ENCODE measurements at places on chromosomes 1 and 21. TPM values are rescaled to one million over a fixed set of nuclear protein-coding genes. Genes with fewer than 3 reads are reported as not detected.

GRCh38 chr21:38308532-38309119 lies 51.8 kb downstream of the KCNJ15 start:
- no peak overlapping the region for H3K27ac ChIP-seq
- no peak for DNase-seq
- no peaks in the 10 kb centered on the region for H3K36me3 ChIP-seq
- H3K4me1 ChIP-seq, result no peaks in the 10 kb centered on the region
- H3K4me3 ChIP-seq, result no peak overlapping the region

DNA sequence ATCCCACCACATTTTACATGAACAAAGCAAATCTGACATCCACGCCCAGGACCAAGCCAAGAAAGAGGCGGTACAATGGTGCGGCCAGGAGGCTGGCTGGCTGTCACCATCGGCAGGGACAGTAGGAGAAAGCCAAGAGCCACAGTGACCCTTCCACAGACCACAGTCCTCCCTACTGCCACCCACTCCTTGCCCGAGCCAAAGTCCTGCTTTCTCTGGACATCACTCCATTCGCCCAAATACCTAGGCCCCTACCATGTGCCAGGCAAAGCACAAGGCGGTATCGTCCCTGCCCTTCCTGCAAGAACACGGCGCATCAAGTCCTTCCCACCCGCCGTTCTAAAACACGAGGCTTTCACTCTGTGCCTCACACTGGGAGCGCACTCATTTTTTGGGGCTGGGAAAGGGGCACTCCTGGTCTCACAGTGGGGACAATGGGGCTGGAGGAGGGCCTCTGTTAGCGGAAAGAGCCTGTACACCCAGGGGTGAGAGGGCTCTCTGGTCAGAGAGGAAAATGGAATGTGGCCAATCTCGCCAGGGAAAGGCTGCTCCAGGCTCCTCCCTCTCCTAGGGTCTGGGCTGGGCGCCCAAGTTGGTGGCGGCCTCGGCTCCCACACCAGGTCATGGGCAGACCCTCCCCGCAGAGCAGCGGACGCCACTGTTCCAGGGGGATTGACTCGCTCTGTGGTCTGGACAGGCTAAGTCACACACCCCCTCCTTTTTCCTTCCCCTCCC lies 26.5 kb downstream of the SSBP3 start:
- no peaks in the 10 kb centered on the region for H3K27me3 ChIP-seq
- H3K4me3 ChIP-seq, result no peak overlapping the region
- no peak overlapping the region for H3K27ac ChIP-seq
- no peaks in the 10 kb centered on the region for H3K36me3 ChIP-seq
- no peak for DNase-seq

- H3K36me3 ChIP-seq, result no peaks in the 10 kb centered on the region
- no peak overlapping the region for H3K4me3 ChIP-seq
- DNase-seq, result no peak
- peaks cover 21% of the 10 kb centered on the region for H3K4me1 ChIP-seq
- H3K27ac ChIP-seq, result no peak overlapping the region
Measured at GRCh38 chr1:203035111-203036000, 9.1 kb downstream of the PPFIA4 start.

DNA sequence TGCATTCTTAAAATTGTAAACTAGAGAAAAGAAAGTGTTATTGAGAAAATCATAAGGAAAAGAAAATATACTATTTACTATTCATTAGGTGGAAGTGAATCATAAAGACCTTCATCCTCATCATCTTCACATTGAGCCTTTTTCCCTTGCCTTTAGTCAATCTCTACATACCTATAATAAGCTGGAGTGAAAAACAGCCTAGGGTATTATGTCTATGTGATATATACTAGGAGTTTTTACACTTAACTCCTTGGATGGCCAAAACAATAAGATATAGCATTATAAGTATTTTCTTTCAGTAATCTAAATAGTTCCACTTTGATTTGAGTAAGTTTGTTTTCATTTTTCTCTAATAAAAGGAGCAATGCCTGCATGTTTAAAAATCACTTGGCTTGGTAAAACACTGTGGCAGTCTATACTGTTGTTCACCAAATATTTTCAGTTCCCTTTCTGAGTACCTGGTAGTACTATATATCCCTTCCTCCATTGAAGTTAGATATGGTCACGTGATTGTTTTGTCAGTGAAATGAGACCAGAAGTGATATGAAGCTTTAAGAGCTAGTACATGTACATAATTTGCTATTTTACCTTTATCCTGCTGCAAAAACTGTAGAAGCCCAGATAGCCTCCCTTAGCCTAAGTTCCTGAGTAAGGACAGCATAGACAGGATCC lies 78.3 kb downstream of the CLEC20A start:
- no peak overlapping the region for H3K4me3 ChIP-seq
- H3K4me1 ChIP-seq, result no peaks in the 10 kb centered on the region
- H3K36me3 ChIP-seq, result no peaks in the 10 kb centered on the region
- no peak for DNase-seq
- no peak overlapping the region for H3K27ac ChIP-seq

- no peak for DNase-seq
- no peaks in the 10 kb centered on the region for H3K27me3 ChIP-seq
- no peaks in the 10 kb centered on the region for H3K36me3 ChIP-seq
- no peak overlapping the region for H3K4me3 ChIP-seq
Measured at GRCh38 chr1:223343692-223344091, 20.3 kb downstream of the SUSD4 start.

DNA sequence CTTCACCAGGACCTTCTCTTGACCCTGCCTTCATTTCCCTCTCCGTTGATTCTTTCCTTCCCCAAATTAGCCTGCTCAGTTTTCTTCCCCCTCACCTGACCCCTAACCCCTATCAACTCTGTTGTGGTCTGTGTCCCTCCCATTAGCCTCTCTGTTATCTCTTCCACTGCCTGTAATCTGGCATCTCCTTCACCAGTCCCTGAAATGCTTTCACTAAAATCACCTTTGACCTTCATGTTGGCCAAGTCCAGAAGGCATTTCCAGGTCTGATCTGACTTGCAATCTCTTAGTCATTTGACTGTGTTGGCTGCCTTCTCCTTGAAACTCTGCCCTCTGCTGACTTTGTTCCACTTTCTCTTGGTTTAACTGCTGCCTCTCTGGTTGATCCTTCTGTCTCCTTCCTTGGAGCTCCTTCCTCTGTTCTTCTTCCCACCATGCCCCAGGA lies 28.2 kb downstream of the ATP8B2 start:
- H3K4me1 ChIP-seq, result peaks cover 39% of the 10 kb centered on the region
- peaks cover 21% of the 10 kb centered on the region for H3K36me3 ChIP-seq
- no peak for DNase-seq
- no peaks in the 10 kb centered on the region for H3K27me3 ChIP-seq
- H3K4me3 ChIP-seq, result peak overlapping the region; percentile 49
- peak overlapping the region; percentile 73 for H3K27ac ChIP-seq

- no peaks in the 10 kb centered on the region for H3K4me1 ChIP-seq
- no peak overlapping the region for H3K27ac ChIP-seq
- H3K27me3 ChIP-seq, result no peaks in the 10 kb centered on the region
Measured at GRCh38 chr1:37905727-37906126, 41.1 kb downstream of the INPP5B start.

DNA sequence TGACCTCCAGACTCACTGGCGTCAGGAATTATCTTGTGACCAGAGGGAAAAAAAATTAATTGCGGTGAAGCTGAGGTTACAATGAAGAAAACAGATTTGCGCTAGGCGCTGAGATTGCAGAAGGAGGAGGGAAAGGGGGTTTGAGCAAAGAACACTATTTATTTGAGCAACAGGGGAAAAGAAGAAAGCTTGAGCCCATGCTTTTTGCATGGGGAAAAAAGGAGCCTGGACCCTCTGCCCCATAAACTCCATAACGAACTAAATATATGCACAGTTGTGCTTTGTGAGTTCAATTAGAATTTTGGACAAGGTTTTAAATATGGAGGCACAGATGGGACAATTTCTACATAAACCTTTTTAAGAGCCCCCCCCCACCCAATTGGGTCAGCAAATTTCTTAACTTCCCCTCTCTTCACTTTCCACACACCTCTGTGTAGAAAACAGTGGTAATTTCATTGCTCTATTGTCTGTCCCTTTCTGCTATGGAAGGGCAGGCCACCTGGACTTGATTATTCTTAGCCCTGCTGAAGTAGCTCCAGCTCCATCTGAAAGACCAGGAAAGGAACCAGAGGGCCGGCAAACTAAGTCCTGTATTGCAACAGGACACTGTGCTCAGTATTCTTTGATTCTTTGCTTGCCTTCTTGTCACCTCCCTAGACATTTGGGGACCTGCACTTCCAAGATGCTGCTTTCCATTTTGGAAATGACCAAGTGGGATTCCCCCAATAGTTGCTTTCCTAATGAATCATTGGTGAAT lies 862 bp upstream of the ID3 start:
- H3K27me3 ChIP-seq, result no peaks in the 10 kb centered on the region
- peak overlapping the region; percentile 97 for H3K27ac ChIP-seq
- H3K4me1 ChIP-seq, result peaks cover 85% of the 10 kb centered on the region
- no peak for DNase-seq
- H3K36me3 ChIP-seq, result peaks cover 4% of the 10 kb centered on the region

DNA sequence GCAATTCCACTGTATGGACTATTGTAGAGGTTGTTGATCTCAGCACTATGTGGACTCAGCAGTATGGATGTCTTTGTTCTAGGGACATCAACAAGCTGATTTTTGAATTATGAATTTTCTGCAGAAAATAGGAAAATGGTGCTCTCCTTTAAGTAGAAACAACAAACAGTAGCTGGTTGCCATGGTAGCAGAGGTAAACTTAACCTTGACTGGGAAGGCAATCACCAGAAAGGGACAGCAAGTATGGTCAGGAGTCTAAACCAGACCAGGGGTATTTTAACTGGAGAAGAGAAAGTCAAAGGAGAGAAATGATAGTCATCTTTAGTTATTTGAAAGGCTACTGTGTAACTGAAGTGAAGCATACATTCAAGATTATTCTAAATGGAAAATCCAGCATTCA lies 22.3 kb downstream of the WLS start:
- no peaks in the 10 kb centered on the region for H3K36me3 ChIP-seq
- H3K27ac ChIP-seq, result peak overlapping the region; percentile 53
- no peak overlapping the region for H3K4me3 ChIP-seq
- H3K4me1 ChIP-seq, result peaks cover 100% of the 10 kb centered on the region

AUNIP gene
- not detected for total RNA-seq

S100A12 gene
- total RNA-seq, result not detected

CD244 gene
- total RNA-seq, result 0.83 TPM

TMEM167B gene
- total RNA-seq, result 25.4 TPM

KIF21B gene
- 2.2 TPM for total RNA-seq

Data from esophagus muscularis mucosa (tissue), 4 donors.